CD4-positive, alpha-beta T cell treated with Interleukin-15 for 4 hours (primary cell): ENCODE measurements at places on chromosomes 11 and 22.

DNA sequence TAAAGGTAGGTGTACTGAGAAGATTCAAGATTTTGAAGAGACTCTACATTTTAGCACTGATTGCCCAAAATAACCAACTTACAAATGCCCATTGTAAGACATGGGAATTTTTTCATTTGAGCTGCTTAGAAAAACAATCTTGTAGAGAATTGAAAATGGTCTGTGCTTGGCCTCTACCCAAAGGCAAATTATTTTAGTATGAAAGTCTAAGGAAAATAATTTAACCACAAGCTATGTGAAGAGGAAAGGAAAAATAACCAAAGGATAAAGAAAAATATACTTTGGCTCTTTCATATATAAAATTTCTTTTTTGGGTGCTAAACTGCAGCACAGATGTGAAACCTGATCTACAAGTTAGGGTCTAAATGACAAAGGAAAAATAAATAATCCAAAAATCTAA lies 54.9 kb downstream of the ME3 start:
- no peak for DNase-seq

DNA sequence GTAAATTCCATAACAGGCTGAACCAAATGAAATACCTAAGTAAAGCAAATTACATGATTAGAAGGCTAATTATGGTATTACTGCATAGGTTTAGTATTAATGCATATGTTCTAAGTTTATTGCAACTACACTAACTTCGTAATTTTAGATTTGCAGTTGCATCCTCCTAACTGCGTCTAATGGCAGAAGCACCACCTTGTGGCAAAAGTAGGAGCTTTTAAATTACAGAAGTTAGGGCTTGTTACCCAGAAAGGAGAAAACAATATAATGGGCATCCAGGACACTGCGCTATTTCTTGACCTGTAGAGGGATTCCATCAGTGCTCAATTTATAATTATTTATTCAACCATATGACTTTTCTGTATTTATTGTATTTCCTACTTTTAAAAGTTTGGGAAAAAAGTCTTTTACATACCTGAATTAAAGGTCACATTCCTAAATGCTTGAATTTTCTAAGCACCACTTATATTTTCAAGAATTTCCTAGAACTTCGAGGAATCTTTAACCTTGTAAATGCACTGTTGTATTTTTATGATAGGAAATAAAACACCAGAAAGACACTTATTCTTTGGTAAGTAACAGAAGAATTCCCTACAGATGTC lies 16.3 kb upstream of the GPR83 start:
- no peak for DNase-seq

DNA sequence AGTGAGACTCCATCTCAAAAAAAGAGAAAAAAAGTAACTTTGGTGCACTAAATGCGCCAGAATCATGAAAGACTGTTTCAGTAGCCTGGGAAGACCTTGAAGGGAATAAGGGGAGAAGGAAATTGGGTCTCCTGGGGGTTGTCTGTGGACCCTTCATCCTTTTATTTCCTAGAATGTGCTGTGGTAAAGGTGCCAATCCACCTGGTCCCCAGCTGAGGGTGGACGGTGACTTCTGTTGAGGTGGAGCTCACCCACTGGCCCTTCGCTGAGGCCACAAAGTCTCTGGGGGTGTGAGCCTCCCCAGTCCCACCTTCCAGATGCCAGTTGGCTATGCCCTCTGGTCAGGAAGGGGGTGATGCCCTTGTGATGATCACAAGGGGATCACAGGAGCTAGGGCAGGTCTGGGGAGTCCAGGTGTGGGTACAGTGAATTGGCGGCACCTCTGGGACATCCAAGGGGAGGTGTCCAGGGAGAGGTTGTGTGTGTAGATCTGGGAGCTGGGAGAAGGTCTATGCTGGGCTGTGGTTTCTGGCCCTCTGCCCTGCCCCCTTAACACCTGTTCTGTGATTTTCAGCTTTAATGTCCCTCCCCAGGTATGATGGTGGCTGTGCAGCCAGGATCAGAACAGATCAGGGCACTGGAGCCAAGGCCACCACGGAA lies 34.2 kb upstream of the LMO1 start:
- no peak for DNase-seq

- DNase-seq, result no peak
These were observed 90.7 kb downstream of the RTL6 start for GRCh38 chr22:44407171-44407986.

DNA sequence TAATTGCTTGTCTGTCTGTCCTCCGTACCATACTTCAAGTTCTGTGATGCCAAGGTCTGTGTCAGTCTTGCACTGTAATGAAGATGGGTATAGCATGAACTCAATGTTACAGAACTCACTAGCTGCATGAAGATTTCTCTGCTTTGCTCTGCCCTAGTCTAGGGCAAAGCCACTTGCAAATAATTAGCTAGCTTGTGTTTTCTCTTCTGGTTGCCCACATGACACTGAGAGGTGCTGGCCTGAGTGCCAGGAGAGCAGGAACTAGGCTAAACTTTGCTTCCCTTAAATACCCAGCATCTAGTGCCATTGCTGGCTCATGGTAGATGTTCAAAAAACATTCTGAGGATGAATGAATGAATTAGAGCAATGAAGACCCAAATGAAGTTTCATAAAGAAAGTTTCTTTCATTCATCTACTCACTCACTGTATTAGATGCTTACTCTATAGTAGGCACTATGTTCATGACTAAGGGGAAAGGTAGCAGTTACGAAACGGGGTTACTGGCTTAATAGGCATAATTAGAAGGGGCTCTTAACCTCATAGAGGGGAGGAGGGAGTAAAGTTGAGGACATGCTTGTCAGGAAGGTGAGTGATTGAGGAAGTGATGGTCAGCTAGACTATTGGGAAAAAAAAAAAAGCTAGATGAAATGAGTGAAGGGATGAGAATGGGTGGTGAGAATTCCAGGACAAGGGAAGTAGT lies 4.4 kb upstream of the ENDOD1 start:
- no peak for DNase-seq

DNA sequence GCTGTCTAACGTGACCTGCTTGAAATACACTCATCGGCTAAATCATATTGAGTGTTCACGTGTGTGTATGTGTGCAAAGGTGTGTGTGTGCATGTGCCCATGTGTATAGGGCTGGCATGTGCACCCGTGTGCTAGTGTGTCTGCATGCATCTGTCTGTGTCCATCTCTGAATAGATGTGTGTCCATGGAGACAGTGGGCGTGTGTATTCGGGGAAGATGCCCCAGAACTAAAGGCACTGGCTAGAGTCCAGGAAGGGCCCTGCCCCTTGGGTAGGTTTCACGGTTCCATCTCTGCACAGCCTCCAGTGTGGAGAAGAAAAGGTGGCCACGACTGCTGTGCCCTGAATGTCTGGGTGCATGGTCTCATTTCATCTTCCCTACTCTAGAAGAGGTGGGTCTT lies 220.3 kb downstream of the MN1 start:
- DNase-seq, result no peak
